ENCODE measurements at places on chromosomes 3 and 15. TPM values are rescaled to one million over a fixed set of nuclear protein-coding genes. Genes with fewer than 3 reads are reported as not detected.

GRCh38 chr3:43998836-43999727, 242.6 kb upstream of the TOPAZ1 start:
- peak; percentile 6 for DNase-seq

GOLGA8T gene
- not detected for total RNA-seq

DNA sequence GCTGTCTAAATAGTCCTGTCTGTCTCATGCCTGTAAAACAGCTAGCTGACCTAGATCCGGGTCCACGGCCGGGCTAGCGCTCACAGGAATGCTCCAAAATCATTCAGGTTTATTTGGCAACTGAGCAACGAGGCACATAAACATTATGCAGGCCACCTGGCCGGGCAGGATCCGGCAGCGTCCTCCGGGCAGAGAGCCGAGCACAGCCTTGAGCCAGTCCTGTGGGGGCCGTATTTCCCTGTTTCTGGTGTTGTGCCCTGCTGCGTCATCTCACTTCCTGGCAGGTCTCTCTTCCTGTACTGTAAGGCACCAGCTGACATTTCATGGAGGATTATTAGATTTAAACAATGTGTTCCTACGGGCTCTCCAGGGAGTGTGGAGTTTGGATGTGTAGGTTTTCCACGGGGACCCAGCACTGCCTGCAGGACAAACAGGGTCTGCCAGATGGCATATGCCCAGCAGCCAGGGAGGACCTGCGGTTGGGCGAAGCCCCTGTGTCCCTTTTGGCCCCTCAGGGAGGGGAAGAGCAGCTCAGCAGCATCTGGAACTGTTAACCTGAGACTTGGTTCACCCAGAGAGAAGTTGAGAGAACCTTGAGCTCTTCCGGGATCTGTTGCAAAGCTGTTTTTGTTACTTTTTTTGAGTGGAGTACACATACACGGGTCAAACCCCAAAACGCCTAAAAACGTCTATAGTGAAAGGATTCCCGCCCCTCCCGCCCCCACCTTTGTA, 16.6 kb upstream of the LRRK1 start:
- peak; percentile 90 for DNase-seq

CCDC54 gene
- total RNA-seq = not detected

ZNF660 gene
- 1.5 TPM for total RNA-seq

Data from endothelial cell of umbilical vein (primary cell).